SIG-M5 (cell line): ENCODE measurements at places on chromosomes 6 and 20.

DNA sequence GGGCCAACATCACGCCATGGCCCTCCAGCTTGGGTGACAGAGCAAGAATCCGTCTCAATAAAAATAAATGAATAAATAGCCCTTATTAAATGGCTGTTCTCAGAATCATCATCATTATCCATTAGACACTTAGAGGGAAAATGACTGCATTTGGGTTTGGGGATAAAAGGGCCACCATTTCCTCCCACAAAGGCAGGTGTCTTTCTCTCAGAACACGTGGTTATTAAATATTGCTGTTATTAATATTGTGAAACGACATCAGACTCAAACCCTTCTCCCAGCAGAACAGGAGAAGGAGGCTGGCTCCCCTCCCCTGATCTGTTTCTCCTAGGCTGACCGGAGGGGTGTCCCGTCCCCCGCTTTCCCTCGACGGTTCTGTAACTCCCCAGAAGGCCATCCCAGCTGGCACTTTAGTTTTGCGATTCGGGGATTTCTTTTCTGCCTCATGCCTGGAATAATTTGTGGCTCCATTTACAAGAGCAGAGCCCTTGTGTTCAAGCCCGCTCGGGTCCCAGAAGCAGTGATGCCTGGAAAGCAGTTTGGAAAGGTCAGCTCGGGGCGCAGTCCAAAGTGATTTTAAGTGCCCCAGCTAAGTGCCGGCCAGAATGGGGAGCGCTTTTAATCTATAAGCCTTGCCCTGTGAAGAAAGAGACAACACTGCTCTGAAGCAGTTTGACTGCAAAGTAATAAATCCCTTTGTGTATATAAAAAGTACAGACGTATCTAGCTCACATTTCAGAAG lies 41.9 kb downstream of the EYA2 start:
- no peak for DNase-seq

- no peak for DNase-seq
These were observed 326.3 kb downstream of the FARS2 start for GRCh38 chr6:5587648-5588047.

DNA sequence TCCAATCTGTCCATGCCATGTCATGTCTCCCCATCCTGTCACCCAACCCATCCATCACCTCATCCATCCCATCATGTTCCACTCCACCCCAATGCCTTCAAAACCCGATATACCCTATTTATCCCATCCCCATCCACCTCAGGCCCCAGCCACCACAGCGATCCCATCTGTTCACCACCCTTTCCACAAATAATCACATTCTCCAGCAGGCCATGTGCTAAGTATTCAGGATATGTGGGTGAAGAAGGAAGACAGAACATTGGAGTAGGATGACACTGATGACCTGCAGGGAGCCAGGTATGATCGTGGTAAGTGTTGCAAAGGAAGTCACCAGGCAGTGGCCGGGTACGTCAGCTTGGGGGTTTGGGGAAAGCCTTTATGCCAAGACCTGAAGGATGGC lies 48.8 kb downstream of the NPEPL1 start:
- DNase-seq: no peak

GRCh38 chr6:28206928-28207509 lies 18.1 kb upstream of the ZSCAN9 start:
- DNase-seq: no peak

- no peak for DNase-seq
These were observed 9.3 kb downstream of the ROMO1 start for GRCh38 chr20:35708502-35708901.

DNA sequence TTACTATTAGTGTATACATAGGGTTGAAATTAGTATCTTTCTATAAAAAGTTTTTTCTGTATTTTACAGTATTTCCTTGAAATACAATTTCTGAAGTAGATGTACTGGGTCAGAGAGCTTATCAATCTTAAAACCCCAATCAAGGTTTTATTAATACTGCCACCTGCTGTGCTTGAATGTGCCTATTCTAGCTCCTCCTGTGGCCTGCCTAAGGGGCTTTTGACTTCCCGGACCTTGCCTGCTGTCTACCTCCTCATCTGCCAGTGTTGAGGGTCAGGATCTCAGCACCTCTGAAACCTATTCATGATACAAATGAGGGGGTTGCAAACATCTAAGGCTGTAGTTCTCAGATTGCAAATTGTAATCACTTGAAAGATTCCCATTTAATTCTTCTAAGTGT lies 9.2 kb downstream of the PACRG start:
- no peak for DNase-seq

GRCh38 chr20:889106-889505 lies 27.0 kb downstream of the ANGPT4 start:
- DNase-seq: no peak

DNA sequence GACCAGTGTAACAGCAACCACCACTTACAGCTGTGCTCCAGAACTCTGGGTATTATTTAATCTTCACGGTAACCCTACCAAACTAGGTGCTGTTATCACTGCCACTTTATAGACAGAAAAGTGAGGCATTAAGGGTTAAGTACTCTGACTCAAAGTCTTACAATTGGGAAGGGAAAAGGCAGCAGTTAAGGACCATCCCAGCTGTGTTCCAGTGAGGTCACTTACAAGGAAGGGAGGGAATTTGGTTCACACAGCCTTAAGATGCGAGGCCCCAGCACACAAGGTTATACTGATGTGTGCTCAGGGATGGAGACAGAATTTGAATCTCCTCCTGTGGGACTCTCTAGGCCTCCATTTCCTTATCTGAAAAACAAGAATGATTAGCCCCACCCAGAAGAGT lies 46.7 kb downstream of the TRERF1 start:
- DNase-seq: no peak

GRCh38 chr20:35661053-35661452 lies 3.6 kb downstream of the CPNE1 start:
- no peak for DNase-seq

DNA sequence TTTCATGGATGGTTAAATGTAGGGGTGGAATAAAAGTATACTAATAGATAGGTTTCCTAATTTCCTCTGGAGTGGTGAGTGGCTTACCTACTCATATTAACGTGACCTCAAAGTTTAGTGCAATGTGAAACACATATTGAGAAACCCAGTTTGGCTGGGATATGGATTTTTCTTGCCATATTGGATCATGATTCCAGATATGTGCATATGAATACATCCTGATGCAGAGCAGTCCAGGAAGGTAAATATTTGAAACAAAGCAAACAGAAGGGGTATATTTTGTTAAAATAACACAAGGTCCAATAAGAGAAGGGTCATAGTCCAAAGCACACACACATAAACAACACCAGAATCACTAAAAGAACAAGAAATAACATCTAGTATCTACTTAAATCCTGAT lies 608.1 kb downstream of the PKHD1 start:
- no peak for DNase-seq

GRCh38 chr20:15895560-15896084 lies 677.6 kb downstream of the KIF16B start:
- DNase-seq: no peak

DNA sequence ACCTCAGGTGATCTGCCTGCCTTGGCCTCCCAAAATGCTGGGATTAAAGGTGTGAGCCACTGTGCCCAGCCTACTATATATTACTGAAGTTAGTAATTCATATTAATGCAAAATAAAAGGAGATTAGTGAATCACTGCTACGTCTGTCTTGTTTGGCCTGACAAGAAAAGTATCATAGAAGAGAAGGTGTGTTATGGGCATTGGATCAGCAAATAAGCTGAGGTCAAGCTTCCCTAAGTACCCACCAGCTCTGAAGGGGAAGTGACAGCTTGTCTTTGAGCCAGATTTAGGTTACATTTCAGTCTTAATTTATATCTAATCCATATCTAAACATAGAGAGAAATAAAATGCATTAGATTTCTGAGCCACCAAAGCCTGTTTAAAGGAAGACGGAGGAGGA lies 7.1 kb downstream of the SGK1 start:
- no peak for DNase-seq

GRCh38 chr6:16286151-16286522 lies 47.8 kb downstream of the GMPR start:
- no peak for DNase-seq

- DNase-seq: no peak
These were observed 7.2 kb downstream of the THBS2 start for GRCh38 chr6:169246445-169246844.

- no peak for DNase-seq
These were observed 110.5 kb downstream of the SGK1 start for GRCh38 chr6:134207421-134207820.

DNA sequence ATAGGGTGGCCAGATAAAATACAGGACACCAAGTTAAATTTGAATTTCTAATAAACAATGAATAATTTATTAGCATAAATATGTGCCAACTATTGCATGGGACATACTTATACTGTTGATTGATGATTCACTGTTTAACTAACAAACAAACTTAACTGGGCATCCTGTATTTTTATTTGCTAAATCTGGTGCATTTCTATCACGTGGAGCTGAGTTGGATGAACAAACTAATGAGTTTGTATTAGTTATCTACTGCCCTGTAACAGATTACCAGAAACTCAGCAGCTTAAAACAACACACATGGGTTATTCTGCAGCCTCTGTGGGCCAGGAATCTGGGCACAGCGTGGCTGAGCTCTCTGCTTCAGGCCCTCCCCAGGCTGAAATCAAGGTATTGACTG lies 28.2 kb upstream of the PMEPA1 start:
- DNase-seq: no peak

- DNase-seq: no peak
These were observed 5.9 kb downstream of the ADGRF5 start for GRCh38 chr6:46915866-46916265.

DNA sequence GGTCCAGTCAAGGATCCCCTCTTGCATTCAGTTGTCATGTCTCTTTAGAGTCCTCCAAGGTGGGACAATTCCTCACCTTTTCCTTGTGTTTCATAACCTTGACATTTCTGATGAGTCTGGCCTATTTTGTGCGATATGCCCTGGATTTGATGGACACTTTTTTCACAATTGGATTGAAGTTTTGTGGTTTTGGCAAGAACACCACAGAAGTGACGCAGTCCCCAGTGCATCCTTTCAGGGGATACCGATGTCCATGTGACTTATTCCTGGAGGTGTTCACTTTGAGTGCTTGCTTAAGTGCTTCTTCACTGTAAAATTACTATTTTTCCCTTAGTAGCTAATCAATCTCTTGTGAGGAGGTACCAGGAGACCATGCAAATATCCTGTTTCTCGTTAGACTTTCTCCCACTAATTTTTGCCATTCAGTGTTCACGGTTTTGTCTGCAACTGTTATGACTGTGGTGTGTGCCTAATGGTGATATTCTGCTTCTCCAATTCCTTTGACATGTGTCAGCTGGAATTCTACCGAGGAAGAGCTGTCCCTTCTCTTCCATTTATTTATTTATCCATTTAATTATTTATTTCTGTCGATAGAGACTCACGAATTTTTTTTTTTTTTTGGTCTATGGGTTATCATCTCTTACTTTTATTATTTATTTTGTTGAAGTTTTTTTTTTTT lies 30.8 kb downstream of the BPIFB4 start:
- DNase-seq: no peak

- DNase-seq: peak; percentile 59
These were observed at the start of gene CASS4 for GRCh38 chr20:56411759-56412472. CASS4 (plus strand) TSS chr20:56412260; CDS start chr20:56412459, 199 bp downstream.

GRCh38 chr6:131023834-131024504 lies 39.1 kb downstream of the EPB41L2 start:
- no peak for DNase-seq

DNA sequence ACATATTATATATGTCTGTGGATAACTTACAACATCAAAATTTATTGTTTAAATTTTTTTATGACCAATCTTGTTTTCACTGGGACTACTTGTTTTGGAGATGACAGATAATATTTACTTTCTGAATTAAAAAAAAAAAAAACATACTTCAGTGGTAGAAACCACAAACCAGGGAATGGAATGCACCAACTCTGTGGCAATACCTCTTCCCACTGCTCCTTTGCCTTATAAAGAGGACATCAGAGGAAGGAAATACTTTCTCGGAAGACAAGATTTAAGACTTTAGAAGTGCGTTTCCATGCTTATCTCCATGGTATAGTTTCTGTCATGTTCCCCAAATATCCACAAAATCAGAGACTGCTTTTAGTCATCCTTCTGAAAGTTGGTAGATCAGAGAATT lies 1241.1 kb upstream of the EYS start:
- DNase-seq: no peak

- DNase-seq: no peak
These were observed 17.8 kb downstream of the QKI start for GRCh38 chr6:163432300-163432699.

DNA sequence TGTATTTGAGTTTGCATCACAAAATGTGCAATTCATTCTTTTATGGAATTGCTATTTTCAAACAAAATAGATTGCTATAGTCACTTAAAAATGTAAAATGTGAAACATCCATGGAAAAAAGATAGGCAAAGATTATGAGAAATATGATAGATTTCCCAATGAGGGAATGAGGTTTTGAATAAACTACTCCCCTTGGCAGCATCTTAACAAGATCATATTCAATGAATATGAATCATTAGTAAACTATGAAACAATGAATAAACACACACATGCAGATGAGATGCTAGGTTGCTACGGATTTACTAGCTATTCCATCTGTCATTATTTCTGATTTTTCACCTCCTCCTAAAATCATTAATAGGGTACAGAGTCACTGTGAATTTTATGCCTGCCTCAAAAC lies 401.8 kb downstream of the PHF3 start:
- no peak for DNase-seq

DNA sequence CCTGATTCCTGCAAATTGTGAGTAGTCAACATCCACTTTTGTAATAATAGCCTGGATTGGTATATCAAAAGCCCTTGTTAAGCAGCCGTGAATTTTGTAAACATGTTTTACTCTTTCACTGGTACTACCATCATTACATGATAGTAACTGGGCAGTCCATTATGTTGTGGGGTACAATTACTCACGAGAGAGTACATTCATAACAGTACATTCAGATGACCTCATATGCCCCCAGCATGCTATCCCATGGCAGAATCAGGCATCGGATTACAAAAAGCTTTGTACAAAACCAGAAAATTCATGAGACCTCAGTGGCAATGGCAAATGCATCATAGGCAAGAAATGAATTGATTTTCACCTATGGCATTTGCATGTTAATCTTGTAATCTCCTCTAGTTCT lies 166.2 kb downstream of the EPM2A start:
- no peak for DNase-seq

DNA sequence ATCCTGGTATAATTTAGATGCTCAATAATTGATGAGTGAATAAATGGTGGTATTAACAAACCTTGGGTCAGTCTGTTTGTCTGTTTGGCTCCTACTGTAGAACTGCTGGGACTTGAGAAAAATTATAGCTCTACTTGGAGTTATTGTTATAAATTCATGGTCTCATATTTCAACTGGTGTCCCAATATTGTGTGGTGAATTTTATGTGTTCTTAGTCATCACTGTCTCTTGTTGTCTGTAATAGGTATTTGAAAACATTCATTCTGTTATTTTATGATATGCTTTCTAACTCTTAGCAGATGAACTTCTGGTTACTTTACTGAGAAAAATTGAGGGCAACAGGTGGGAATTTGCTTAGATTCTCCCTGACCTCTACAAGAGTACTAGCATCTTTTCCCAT lies 221.4 kb downstream of the CDKAL1 start:
- DNase-seq: no peak

- no peak for DNase-seq
These were observed 200.2 kb upstream of the ZNF217 start for GRCh38 chr20:53793783-53794383.

GRCh38 chr6:33208091-33208967 lies at the start of gene RING1:
RING1 (plus strand) TSS chr6:33208500; CDS start chr6:33208823, 323 bp downstream.
- DNase-seq: no peak
